ENCODE measurements at places on chromosomes 2 and 18.

DNA sequence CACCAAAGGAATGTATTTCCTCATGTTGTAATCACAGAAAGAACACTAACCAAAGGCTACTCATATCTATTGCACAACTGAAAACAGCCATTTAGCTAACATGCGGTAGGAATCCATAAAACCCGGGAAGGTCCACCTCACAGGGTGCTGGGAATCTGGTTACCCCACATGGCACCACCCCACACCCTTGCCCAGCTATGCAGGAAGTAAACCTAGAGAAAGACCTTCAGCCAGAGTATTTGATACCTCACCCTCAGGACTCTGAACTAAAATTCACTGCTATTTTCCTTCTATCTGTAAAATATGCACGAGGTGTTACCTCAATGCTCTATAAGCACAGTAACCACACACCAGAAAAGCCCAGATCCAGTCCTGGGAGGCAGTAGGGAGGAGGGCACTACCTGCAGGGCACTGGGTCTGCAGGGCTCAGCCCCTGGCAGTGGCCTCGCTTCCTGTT is 45.8 kb downstream of the PTPN2 start:
- DNase-seq = peak; percentile 30

GRCh38 chr2:17441055-17441771 is 77.0 kb downstream of the RAD51AP2 start:
- DNase-seq = no peak

- no peak for DNase-seq
These were observed 37.9 kb upstream of the GBX2 start for GRCh38 chr2:236205867-236206645.

DNA sequence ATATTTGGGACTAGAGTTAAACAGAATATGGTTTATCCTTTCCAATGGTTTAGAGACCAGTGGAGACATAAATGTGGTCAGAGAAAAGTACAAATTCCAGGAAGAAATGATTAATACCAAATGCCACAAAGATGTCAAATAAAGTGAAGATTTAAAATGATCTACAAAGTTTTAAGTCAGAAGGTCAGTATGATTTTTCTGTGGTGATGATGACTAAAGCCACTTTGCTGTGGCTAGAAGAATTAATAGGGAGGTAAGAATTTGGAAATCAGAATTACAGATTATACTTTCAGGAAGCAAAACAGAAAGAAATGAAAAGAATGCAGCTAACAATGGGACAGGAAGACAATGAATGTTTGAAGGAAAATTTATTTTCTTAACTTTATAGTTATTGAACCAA is 91.5 kb upstream of the CDH7 start:
- DNase-seq = no peak

- DNase-seq = no peak
These were observed 98.8 kb downstream of the RHBDD1 start for GRCh38 chr2:226934546-226935201.

DNA sequence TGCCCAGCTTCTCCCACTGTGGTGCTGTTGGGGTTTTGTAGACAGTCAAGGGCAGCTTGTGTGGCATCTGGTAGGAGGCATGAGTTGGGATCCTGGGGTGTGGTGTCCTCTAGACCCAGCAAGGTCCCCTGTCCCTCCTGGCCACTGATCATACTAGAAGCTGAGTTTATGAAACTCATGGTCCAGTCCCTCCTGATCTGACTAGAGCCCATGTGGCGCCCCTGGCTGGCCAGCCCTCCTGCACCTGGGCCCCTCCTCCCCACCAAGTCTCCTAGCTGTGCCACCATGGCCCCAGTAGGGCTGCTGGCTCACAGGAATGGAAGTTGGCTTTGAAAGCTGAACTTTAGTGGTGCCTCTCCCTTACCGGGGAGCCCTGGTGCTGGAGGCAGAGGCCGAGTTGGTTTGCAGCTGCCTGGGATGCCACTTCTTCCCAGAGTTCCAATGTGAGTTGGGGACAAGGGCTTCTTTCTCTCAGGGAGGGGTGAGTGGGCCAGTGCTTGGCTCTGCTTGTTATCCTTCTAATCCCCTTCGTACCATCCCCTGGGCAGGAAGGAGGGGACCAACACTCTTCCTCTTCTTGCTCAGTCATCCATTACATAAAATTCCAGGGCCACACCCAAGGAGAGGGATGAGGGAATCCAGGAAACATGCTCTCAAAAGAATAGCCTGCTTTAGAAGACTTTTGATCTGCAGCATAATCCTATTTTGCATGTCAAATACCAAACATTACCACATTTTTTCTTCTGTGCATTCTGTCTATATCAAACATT is 37.5 kb upstream of the HAAO start:
- no peak for DNase-seq

DNA sequence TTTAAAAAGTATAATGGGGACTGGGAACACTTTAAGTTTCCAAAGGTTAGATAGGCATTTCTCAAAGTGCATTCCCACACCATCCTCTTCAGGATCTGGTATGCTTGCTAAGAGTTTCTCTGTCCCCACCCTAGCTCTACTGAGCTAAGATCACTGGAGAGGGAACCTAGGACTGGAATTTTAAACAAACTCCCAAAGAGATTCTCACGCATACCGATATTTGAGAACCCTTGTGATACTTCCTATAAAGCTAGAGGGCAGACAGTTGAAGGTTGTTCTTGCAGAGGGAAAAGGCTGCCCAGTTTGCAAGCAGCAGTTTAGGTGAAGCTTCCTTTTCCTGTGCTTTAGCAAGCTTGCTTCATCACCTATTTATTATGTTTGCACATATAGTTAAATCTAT is 3.6 kb downstream of the CNRIP1 start:
- DNase-seq = no peak

DNA sequence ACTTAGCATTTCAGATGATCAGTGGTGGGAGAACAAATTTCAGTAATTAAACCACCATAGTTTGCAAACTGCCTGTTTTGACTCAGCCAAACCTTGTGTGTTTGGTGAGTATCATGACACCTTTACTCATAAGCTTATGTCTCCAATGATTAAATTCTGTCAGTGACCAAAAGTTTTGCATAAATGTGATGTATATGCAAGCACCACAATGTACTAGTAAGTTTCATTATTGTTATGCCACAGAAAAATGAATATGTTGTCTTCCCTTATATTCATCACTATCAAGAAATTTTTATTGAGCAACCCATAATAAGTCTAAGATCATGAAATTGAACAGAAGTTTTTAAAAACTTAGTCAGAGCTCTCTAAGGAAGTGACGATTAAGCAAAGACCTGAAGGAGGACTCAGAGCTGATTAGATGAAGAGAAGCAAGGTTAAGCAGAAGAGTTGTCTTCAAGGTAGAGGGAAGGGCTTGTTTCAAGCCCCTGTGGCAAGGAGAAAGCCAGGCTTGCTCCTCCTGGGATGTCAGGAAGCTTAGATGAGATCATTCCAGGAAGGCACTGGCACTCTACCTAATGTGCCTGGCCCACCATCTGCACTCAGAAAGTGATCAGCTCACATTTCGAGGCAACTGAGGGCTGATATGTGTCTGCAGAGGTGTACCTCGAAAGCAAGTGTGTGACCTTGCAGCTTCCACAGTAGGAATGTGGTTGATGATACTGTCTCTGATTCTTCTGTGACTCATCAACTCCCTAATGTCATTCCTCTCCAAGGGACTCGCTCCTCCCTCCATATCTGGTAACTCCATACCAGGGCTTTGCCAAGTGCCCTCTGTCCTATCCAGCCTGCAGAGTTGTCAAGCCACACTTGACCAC is 54.7 kb downstream of the KCTD18 start:
- DNase-seq = no peak

DNA sequence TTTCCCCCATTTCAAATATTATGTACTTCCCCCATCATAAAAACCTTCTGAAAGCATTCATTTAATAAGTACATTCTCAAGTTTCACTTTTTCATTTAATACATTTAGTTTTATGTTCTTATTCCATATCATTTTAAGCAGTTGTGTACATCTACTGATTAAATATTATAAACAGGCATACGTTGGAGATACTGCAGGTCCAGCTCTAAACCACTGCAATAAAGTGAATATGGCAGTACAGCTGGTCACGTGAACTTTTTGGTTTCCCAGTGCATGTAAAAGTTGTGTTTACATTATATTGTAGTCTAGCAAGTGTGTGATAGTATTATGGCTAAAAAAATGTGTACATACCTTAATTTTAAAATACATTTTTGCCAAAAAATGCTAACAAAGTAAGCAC is 48.7 kb downstream of the TET3 start:
- no peak for DNase-seq

DNA sequence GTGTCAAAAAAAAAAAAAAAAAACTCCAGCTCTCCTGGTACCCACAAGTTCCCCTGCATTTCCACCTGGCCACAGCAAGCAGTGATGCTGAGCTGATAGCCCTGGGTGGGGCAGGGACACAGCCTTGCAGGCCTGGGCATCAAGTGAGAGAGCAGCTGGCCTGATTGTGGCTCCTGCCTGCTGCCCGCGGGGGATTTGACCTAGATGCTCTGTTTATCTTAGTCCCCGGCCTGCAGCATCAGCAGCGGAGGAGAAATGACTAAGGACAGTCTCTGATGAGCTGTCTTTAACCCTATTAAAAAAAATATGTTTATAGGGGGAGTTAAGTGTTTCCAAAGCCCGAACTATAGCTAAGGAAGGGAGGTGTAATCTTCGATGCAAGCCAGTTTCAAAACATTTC is 102.6 kb downstream of the MTCL1 start:
- DNase-seq = no peak

- DNase-seq = no peak
These were observed 175.7 kb downstream of the TGIF1 start for GRCh38 chr18:3625742-3626091.

DNA sequence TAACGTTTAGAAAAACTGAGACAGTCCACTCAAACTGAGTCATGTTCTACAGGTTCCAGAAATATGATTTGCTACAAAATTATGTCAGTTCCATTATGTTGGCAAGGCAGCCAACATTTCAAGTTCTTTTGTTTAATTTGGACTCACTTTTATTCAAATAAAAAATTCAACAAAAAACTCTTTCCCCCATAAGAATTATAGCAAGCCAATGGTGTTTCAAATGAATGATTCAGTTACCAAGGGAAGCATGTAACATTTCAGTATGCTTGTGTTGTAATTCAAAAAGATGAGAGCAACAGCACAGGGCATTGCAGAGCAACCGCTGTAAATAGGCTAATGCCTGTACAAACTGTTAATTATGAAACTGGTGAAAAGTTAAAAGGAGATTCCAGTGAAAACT is 140.8 kb downstream of the FIGN start:
- no peak for DNase-seq

DNA sequence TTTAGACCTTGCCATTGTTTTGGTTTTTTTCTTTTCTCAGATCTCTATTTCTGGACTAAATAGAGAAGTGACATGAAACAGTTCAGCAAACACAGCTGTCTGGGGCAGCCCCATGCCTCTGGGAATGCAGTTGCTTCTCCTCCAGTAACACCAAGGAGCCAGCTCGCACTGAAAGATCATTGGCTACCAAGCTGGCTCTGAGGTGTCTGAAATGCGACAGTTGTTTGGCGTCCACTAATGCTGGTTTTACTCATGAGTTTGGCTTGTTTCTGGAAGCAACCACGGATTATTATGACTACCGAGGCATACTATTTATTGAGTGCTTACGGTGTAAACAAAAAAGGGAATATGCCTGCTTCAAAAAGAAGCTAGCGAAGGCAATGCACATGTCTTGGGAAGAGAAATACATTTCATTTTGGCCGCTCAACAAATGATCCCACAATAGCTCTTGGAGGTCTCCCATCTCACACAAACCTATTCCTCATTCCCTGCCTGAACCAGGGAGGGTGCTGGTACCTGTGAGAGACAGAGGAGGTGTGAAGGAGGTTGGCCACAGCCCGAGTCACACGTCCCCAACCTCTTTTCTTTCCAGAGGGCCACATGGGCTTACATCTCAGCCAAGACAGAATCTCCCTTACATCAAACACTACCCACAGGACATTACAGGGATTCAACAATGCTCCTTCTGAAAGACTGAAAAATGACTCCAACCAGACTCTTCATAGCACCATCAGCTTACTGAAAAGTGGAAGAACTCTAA is 37.5 kb upstream of the NEB start:
- peak; percentile 83 for DNase-seq

DNA sequence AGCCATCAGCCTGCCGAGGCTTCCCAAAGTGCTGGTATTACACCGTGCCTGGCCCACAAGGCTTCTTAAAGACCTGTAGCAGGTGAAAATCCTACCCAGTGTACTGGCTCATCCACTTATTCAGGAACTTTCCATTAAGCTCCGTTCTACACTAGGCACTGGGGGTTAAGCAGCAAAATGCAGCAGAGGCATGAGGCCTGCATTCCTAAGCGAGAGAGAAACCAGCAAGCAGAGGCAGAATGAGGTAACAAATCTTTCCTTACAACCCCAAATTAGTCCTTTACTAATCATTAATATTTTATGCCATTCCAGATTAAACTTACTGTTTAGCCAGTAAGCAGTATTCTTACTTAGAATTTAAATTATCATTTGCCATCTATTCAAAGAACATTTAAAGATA is 32.8 kb downstream of the UXS1 start:
- no peak for DNase-seq

- no peak for DNase-seq
These were observed 23.9 kb downstream of the CALCRL start for GRCh38 chr2:187424146-187424545.

DNA sequence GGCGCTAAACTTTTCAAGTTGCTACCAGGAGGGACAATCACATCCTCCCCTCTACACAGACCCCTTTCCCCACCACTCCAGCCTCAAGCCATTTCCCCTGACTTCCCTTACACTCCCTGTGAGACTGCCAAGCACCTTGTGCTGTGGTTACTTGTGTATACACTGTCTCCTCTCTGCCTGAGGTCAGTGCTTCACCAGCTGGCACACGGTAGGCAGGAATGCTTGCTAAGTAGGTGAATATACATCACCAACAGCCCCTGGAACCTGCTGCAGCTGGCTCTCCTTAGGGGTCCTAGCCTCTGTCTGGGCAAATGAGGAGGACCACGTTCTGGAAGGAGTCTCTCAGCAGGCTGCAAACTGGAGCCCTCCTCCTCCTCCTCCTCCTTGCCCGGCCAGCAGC is 38.3 kb upstream of the ACAA2 start:
- DNase-seq = no peak

DNA sequence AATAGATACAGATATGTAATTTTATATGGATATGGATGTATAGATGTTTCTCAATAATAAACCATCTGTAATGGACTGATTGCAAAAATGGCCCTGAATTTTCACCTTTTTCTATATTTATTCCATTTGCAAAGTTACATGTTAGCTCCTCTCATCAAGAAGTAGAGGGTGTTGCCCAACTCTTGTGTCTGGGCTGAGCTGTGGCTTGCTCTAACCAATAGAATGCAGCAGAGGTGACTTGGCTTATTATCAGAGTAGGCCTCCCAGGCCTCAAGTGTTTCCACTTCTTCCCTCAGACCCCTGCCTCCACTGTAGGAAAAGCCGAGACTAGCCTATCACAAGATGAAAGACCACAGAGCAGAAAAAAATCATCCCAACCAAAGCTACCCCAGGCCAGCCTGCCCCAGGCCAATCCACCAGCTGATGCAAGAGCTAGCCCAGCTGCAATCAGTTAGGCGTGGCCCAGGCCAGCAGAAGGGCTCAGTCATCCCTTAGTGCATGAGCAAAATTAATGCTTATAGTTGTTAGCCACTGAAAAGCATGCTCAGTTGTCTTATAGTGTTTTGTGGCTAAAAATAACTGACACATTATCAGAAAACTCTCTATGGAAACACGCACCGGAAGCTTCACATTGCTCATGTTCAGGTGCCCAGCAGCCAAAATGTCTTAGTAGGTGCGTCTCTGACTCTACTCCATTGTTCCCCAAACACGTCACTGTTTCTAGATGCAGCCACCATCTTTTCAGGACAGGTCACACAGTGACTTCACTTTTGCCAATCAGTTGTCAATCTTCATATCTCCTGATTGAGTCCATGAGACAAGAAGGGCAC is 464.0 kb downstream of the FBXO15 start:
- no peak for DNase-seq

GRCh38 chr2:237480988-237481525 is 6.0 kb upstream of the MLPH start:
- no peak for DNase-seq
